ENCODE measurements at places on chromosomes 11 and 22. TPM values are rescaled to one million over a fixed set of nuclear protein-coding genes. Genes with fewer than 3 reads are reported as not detected.

Gene DSCAML1
- total RNA-seq = 0.67 TPM

Gene LRRC56
- total RNA-seq = 1.7 TPM

Gene LRRC55
- total RNA-seq = 0.11 TPM

- no peaks in the 10 kb centered on the region for H3K4me1 ChIP-seq
- DNase-seq = no peak
- no peaks in the 10 kb centered on the region for H3K27me3 ChIP-seq
- no peak overlapping the region for H3K4me3 ChIP-seq
- H3K36me3 ChIP-seq = no peaks in the 10 kb centered on the region
Observed at GRCh38 chr11:94002226-94002625, 18.9 kb upstream of the HEPHL1 start.

- H3K36me3 ChIP-seq = no peaks in the 10 kb centered on the region
- no peaks in the 10 kb centered on the region for H3K27me3 ChIP-seq
- H3K27ac ChIP-seq = peak overlapping the region; percentile 86
- DNase-seq = peak; percentile 32
- no peak overlapping the region for H3K4me3 ChIP-seq
Observed at GRCh38 chr11:119167933-119168332, 592 bp upstream of the NLRX1 start.

- H3K4me1 ChIP-seq = peaks cover 9% of the 10 kb centered on the region
- DNase-seq = no peak
- H3K4me3 ChIP-seq = no peak overlapping the region
- H3K27me3 ChIP-seq = no peaks in the 10 kb centered on the region
- H3K36me3 ChIP-seq = no peaks in the 10 kb centered on the region
Observed at GRCh38 chr11:108663154-108663877, 1.6 kb upstream of the DDX10 start.
